Posterior cingulate gyrus (tissue), 11 donors: ENCODE measurements at places on chromosomes 16 and 17.
A peak's percentile ranks its signal among the peaks of the same experiment; 100 is the strongest.

- DNase-seq, result no peak
Measured at GRCh38 chr17:81069135-81069645, 34.2 kb downstream of the BAIAP2 start.

GRCh38 chr16:79600638-79601091 is at the start of gene MAF:
TSS of gene MAF (minus strand) at chr16:79600737. CDS start at chr16:79599902, 835 bp downstream.
- DNase-seq, result peak; percentile 82

- no peak for DNase-seq
Measured at GRCh38 chr17:81672504-81672903, 6.0 kb downstream of the CCDC137 start.

- no peak for DNase-seq
Measured at GRCh38 chr16:73756289-73757178, 540.1 kb upstream of the PSMD7 start.

- DNase-seq, result no peak
Measured at GRCh38 chr16:31333686-31334649, 21.0 kb upstream of the ITGAX start.

DNA sequence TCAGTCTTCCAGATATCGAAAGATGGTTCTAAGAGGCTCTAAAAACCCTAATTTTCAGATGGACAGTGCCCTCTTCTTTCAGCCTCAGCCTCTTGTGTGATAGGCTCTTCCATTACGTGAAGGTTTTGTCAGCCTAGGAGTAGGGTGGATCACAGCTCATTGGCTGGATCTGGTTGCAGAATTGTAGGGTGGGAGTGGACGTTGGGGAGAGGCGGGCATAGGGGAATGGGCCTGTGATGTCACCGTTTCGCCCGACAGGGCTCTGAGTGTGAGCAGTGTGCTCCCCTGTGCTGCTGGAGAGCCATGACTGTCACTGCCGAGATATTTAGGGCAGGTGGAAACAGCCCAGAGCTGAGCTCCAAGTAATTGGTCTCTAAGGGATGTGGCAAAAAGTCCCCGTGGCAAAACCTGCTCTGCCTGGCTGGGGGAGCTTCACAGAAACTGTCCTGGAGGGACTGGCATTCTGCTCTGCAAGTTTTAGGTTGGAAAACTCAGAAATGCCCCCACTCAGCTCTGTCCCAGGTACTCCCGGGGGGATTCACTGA is 6.2 kb upstream of the WFIKKN1 start:
- no peak for DNase-seq

DNA sequence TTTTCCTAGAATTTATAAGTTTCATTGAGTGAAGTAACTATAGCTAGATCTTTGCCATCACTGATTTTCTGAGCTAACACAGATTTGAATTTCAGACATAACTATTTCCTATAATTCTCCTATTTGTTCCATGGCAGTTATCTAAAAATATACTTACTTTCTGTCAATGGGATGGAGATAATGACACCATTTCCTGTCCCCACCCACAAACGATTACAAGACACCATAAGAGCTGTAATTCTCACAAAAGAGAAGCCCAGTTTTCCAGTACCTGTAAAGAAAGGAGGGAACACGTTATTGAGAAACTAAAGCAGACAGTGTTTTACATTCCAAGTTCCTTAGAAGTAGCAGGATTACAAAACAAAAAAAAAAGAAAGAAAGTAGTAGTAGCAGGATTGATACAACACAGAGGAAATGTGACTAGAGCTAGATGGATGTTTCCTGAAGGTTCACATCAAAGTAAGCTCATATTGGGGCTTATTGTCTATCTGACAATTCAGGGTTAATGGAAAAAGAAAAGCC is 110.9 kb upstream of the TOB1 start:
- no peak for DNase-seq

DNA sequence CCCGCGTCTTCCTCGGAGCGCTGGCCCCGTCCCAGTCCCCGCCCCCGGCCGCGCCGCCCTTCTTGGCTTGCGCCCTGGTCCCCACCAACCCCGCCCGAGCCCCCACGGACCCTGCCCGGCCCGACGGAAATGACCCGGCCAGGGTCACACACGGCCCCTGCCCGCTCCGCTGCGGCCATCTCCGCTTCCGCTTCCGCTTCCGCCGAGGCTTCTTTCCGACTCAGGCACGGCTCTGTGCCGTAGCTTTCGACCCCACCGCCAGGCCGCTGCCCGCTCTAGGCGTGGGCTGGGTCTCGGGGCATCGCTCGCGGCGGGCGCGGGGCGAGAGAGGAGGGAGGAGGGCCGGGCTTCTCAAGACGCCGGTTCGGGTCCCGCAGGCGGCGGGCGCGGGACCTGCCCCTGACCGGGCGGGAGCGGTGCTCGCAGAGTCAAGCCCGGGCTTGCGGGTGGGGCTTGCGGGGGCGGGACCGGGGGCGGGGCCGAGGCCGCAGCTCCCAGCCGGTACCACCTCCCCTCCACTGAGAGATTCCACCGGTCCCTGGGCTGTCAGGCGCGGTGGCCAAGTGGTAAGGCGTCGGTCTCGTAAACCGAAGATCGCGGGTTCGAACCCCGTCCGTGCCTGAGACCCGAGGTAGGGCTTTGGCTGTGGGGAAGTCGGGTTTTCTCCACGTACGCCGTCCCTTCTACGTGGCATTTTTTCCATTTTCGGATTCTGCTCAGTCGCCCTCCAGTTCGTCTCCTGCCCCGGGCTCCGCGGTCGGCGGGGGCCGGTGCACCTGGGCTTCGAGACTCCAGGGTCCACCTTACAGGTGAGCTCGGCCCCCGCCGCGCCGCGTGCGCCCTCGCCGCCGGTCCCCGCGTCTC is 158.3 kb downstream of the RAB11FIP4 start:
- peak; percentile 98 for DNase-seq

DNA sequence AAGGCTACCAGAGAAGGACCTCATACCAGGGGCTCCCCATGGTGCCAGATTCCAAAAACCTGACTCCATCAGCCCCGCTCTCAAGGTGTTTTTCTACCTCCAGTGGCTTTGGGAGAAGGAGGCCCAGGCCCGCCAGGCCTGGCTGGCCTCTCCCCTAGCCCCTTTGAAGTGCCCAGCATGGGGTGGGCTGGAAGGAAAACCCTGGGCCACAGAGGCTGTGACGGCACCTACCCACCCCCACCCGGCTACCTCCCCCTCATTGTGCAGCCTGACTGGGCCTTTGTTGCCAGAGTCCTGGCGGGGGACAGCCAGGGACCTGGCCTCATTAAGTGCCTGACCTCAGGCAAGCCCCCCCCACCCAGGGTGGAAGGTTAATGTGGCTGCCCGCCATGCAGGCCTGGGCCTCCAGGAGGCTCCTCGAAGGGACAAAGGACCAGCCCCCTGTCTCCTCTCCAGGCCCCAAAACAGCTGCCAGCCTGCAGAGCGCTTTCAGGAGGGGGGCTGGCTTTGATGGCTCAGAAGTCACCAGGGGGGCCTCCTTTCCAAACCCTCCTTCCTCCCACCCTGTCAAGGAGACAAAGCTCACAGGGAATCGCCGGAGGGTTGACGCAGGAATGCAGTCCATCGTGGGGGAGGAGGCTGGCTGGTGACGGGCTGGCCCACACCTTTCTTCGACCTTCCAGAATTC is 159.4 kb downstream of the ZNF423 start:
- DNase-seq, result no peak
